RPMI7951 (cell line): ENCODE measurements at places on chromosomes 16 and 17. TPM values are rescaled to one million over a fixed set of nuclear protein-coding genes. Genes with fewer than 3 reads are reported as not detected.

Gene PPP1R27
- not detected in 2 replicates for total RNA-seq

Gene CACNG1
- total RNA-seq = not detected in 2 replicates

Gene CDRT15
- 0.84 TPM in 1 of 2 replicates, not detected in the other for total RNA-seq

Gene APOBR
- total RNA-seq = not detected in 2 replicates

Gene FADS6
- total RNA-seq = not detected in 2 replicates

Gene PRAC2
- total RNA-seq = 2.4 and 6.1 TPM in 2 replicates

Gene CES1
- not detected in 2 replicates for total RNA-seq

Gene TEX19
- total RNA-seq = 0.24 TPM in 1 of 2 replicates, not detected in the other

Gene PSMB3
- total RNA-seq = 468 and 479 TPM in 2 replicates

Gene CTF1
- 0.24 and 0.39 TPM in 2 replicates for total RNA-seq

Gene NPIPB2
- 1.3 and 5.0 TPM in 2 replicates for total RNA-seq

Gene PLCD3
- 11.7 and 15.3 TPM in 2 replicates for total RNA-seq

Gene KRT222
- not detected in 2 replicates for total RNA-seq
